ENCODE measurements at places on chromosomes 4 and X. TPM values are rescaled to one million over a fixed set of nuclear protein-coding genes. Genes with fewer than 3 reads are reported as not detected.

ADRA2C gene
- total RNA-seq = 6.9 TPM

DNA sequence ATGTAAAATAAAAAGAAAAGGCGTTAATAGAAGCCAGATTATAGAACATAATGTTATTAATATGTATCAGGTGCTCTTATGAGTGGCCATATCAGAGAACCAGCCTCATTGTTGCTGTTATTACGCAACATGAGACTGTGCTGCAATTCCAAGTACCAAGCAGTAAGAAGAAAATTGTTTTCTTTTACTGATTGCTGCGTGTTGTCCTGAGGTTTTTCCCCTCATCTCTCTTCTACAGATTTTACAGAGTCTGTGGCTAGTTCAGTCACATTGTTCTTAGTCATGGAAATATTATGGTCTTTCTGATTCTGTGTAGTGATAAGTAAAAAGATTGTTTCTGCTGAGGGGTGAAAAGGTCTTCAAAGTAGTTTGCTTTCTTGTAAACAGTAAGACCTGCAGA lies 55.9 kb downstream of the NPNT start:
- no peak for DNase-seq

GRCh38 chrX:39779952-39780783 lies 317.6 kb downstream of the BCOR start:
- no peak for DNase-seq

DNA sequence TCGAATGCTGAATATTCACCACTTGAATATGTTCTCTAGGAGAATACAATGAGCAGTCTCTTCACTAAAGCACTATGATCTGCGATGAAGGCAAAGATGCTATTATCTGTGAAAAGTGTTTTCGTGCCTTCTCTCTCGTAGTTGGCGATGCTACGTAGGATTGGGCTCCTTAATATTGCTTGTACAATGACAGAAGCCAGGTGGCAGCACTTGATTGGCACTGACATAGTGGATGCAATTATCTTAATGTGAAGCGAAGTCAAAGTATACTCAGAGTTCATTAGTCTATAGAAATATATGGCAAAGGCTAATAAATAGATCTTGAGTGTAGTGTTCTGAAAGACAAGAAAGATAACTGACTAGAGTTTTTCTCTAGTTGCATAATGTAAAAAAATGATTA lies 1135.7 kb upstream of the AGA start:
- DNase-seq = no peak

GRCh38 chrX:152865232-152865920 lies 32.5 kb upstream of the ZNF185 start:
- DNase-seq = no peak

- no peak for DNase-seq
These were observed 81.0 kb downstream of the SHROOM2 start for GRCh38 chrX:9867226-9867625.
